Uterus (tissue), 4 donors: ENCODE measurements at places on chromosomes 5 and 9. TPM values are rescaled to one million over a fixed set of nuclear protein-coding genes. Genes with fewer than 3 reads are reported as not detected.

DNA sequence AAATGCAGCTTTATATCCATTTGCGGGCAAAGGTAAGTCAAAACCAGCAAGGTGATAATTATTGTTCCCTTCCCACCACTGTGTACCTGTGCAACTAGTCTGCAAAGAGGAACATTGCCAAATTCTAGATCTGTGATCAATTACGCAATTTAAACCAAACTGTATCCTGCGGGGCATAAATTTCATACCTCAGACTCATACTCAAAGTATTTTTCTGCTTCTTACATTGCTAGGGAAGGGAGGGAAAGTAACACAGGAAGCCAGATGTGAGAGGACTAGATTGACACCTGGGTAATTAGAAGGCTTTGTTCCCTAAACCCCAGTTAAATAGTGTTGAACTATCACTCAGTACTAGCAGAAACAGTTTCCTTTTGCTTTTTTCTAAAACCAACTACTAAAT is 240.2 kb upstream of the ZNF608 start:
- DNase-seq: no peak

DNA sequence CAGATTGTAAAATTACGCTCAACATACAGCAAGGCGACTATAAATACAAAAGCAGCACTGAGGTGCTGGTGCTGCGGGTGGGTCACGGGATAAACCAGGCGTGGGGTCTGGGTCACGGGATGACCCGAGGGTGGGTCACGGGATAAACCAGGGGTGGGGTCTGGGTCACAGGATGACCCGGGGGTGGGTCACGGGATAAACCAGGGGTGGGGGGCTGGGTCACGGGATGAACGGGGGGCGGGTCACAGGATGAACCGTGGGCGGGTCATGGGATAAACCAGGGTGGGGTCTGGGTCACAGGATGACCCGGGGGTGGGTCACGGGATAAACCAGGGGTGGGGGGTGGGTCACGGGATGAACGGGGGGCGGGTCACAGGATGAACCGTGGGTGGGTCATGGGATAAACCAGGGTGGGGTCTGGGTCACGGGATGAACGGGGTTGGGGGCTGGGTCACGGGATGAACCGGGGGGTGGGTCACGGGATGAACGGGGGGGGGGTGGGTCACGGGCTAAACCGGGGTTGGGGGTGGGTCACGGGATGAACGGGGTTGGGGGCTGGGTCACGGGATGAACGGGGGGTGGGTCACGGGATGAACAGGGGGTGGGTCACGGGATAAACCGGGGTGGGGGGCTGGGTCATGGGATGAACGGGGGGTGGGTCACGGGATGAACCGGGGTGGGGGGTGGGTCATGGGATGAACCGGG is 30.2 kb upstream of the SLC9A3 start:
- no peak for DNase-seq

- no peak for DNase-seq
Measured at GRCh38 chr9:36987891-36988290, 46.2 kb downstream of the PAX5 start.

- DNase-seq: no peak
Measured at GRCh38 chr9:134770972-134771971, 109.3 kb upstream of the FCN2 start.

GRCh38 chr5:85345818-85346217 is 961.1 kb upstream of the EDIL3 start:
- DNase-seq: no peak

GRCh38 chr5:118923295-118924005 is 64.9 kb downstream of the DTWD2 start:
- no peak for DNase-seq

DNA sequence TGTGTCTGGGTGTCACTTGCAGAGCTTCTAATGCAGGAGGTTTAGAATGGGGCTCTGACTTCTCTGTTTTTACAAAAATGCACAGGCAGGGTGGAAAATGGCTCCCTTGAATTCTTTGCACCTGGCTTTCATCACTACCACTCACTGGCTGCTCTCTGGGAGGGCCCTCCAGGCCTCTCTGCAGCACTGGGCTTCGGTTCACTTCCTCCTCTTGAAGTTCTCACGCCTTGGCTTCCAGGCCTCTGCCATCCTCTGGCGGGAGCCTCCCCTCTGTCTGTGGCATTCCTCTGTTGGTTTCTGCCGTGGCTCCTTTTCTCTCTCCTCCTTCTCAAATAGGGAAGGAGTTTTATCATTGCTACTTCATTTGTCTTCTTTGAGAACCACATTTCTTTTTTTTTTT is 2.8 kb upstream of the PRLR start:
- no peak for DNase-seq

- no peak for DNase-seq
Measured at GRCh38 chr9:83986765-83987401, 6.3 kb downstream of the RMI1 start.

DNA sequence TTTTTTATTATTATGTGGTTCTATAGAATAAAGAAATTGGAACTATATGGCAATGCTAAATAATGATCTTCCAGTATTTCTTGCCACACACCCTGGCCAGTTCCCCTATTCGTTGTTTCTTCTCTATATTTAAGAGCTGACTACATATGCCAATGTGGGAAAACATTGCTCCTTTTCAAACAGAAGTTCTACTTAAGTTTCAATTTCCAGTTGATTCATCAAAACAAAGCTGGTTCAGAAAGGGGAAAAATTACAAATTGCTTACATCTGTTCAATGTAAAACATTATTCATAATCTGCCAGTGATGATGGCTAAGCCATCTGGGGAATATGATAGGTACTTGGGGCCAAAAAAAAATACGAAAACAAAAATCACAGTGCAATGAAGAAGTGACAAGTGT is 76.9 kb downstream of the ST8SIA4 start:
- no peak for DNase-seq

DNA sequence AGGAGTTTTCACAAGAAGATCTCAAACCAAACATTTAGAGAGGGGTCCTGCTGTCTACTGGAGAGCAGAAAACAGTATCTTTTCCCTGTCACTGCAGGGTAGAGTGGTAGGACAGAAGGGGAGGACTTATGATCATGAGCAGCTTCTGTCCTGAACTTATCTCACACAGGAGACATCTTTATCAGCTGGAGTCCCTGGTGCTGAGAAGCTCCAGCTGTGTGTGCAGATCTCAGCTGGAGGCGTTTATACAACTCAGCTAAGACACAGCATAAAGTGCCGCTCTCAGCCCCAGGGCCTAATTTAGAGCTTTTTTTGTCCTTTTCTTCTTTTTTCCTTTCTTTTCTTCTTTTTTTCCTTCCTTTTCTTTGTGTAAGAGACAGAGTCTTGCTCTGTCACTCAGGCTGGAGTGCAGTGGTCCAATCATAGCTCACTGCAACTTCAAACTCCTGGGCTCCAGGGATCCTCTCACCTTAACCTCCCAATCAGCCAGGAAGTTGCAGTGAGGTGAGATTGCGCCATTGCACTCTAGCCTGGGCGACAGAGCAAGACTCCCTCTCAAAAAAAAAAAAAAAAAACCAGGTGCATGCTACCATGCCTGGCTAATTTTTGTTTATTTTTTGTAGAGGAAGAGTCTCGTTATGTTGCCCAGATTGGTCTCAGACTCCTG is 31.9 kb downstream of the CCDC125 start:
- DNase-seq: no peak

RFK gene
- 15.9 TPM for total RNA-seq

PCA3 gene
- total RNA-seq: not detected

SLIT3 gene
- total RNA-seq: 24.1 TPM

SLC46A2 gene
- not detected for total RNA-seq

UNC13B gene
- 37.1 TPM for total RNA-seq

SPINK9 gene
- total RNA-seq: not detected

GABRB2 gene
- total RNA-seq: not detected
